ENCODE measurements at places on chromosomes 5 and 9. TPM values are rescaled to one million over a fixed set of nuclear protein-coding genes. Genes with fewer than 3 reads are reported as not detected.

The ZNF366 gene
- polyA plus RNA-seq = not detected

The FOXD4L6 gene
- polyA plus RNA-seq = not detected

The SLC34A1 gene
- polyA plus RNA-seq = not detected

The NUTM2G gene
- polyA plus RNA-seq = not detected

The TMEM171 gene
- polyA plus RNA-seq = 9.6 TPM

The TERT gene
- polyA plus RNA-seq = not detected

The PCDHA11 gene
- not detected for polyA plus RNA-seq

The TYRP1 gene
- 0.22 TPM for polyA plus RNA-seq

DNA sequence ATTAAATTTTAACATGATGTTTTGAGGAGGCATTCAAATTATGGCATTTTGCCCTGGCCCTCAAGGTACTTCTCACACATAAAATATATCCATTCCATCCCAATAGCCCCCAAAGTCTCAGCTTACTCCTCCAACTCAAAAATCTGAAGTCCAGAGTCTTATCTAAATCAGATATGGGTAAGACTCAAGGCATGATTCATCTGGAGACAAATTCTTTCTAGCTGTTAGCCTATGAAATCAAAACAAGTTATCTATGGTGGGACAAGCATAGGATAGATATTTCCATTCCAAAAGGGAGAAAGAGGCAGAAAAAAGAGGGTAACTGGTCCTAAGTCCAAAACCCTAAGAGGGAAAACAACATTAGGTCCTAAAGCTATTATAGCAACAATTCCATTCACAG is 408.4 kb downstream of the ZNF608 start:
- no peak for DNase-seq

GRCh38 chr9:470552-471194 is 256.0 kb downstream of the DOCK8 start:
- no peak for DNase-seq

DNA sequence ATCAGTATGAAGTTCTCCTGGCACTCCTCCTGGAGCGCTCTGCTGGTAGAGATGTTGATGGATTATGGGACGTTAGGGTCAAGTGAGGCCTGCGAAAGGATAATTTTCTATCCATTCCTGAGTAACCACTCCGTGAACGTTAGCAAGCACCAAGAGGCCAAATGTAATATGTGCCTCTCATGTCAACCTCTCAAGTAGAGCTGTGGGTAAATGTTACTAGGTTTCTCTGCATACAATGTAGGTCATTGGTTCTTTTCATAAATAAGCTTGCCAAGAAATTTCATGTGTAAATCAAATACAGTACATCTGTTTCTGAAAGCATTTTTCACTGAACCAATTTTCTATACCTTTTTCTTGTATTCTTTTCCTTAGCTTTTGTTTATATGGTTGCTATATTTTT is 126.3 kb downstream of the KDM4C start:
- no peak for DNase-seq
